GM23248 (cell line): ENCODE measurements at places on chromosomes 13 and 19. TPM values are rescaled to one million over a fixed set of nuclear protein-coding genes. Genes with fewer than 3 reads are reported as not detected.

Gene KIR2DL1
- not detected in 2 replicates for total RNA-seq

Gene GFY
- not detected in 2 replicates for total RNA-seq

Gene CDC42EP5
- 39.6 and 51.7 TPM in 2 replicates for total RNA-seq

Gene SERPINE3
- not detected in 2 replicates for total RNA-seq

Gene ADPRHL1
- total RNA-seq, result 1.4 and 2.2 TPM in 2 replicates

Gene S1PR5
- 1.8 and 3.3 TPM in 2 replicates for total RNA-seq

Gene CPT1C
- 11.7 and 16.6 TPM in 2 replicates for total RNA-seq

Gene PLPPR3
- total RNA-seq, result 0.32 TPM in 1 of 2 replicates, not detected in the other

Gene GATAD2A
- 42.7 and 52.1 TPM in 2 replicates for total RNA-seq

Gene PNMA8C
- not detected in 2 replicates for total RNA-seq

Gene EBI3
- total RNA-seq, result 0.76 TPM in 1 of 2 replicates, not detected in the other

Gene LMTK3
- 0.22 TPM in 1 of 2 replicates, not detected in the other for total RNA-seq

Gene CTXN1
- 3.5 and 9.0 TPM in 2 replicates for total RNA-seq

Gene IL11
- total RNA-seq, result 12.8 and 28.7 TPM in 2 replicates

DNA sequence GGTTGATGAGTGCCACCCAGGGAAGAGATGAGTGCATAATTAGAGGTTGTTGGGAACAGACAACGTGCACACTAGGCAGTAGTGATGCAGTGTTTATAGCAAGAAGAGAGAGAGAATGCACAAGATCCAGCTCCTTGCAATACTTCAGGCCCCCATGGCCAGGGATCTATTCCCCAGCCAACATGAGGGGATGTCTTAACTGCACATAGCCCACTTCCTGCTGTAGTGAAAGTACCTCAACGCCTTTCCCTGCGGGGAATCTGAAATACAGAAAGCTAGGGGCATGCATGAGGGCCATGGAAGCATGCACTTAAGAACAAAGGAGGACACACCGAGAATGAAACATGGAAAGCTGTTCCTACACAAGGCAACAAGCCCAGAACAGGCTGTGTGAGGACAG is 636.7 kb upstream of the GPC6 start:
- no peak for DNase-seq

- peak; percentile 47 for DNase-seq
Measured at GRCh38 chr13:20702530-20702914, 977 bp upstream of the IL17D start.

- DNase-seq, result no peak
Measured at GRCh38 chr13:100459747-100460146, 128.8 kb downstream of the GGACT start.

DNA sequence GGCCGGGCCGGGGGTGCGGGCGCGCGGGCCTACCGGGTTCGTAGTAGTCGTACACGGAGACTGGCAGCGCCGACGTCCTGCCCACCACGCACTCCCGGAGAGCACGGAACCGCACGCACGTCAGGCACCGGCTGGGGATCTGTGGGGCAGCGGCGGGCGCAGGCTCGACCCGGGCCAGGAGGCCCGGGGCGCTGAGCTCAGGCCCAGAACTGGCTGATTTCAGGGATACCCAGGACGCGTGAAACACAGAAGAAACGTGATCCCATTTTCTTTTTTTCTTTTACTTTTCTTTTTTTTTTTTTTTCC is 9.0 kb downstream of the F2RL3 start:
- DNase-seq, result peak; percentile 51

- DNase-seq, result no peak
Measured at GRCh38 chr13:99299256-99299919, 7.8 kb downstream of the GPR183 start.

- peak; percentile 16 for DNase-seq
Measured at GRCh38 chr19:35710784-35711723, 6.7 kb downstream of the ZBTB32 start.

DNA sequence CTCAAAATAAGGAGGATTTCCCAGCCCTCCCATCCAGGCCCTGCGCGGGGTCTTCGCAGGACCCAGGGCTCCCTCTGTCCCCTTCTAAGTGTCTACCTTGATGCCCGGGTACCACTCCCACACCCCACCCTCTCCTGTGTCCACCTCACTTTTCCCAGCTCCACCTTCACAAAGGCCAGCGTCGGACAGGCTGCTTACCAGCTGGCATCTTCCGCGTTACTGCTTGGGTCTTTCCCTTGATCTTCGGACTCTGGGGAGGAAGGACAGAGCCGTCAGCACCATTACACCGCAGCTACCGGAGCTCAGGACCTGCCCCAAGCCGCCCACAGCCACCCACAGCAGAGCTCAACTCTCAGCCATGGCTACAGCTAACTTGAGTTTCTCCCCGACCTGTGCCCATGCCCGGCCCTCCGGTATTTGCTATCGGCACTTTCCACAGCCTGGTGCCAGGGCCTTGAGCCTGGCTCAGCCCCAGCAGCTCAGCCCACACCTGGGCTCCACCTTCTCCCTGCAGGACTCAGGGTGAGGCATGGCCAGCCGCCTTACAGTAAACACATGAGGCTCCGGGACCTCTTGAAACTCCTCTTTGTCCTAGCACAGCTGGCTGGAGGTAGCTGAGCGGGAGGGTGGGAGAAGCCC is 3.8 kb downstream of the C13orf46 start:
- no peak for DNase-seq

DNA sequence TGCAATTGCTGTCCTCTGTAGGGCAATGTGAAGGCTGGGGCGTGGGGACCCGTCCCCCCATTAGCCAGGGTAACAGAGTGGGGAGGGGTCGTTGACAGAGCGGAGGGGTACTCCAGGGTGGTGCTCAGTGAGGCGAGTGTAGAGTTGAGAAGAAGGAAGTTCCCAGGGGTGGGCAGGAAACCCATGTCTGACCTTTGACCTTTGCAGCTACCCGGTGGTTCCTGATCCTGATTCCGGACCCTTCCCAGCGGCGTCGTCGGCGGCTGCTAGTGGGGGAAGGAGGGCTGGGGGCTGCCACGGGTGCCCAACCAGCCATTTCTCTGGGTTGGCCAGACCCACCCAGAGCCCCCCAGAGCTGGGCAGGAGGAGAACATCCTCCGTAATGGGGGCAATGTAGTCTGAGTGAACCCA is 2.1 kb upstream of the PLVAP start:
- DNase-seq, result no peak

GRCh38 chr19:27774337-27774736 is 1438.6 kb downstream of the UQCRFS1 start:
- peak; percentile 16 for DNase-seq

GRCh38 chr13:21884299-21884909 is 213.5 kb downstream of the FGF9 start:
- DNase-seq, result no peak

GRCh38 chr13:40589285-40590109 is 76.9 kb downstream of the FOXO1 start:
- peak; percentile 53 for DNase-seq

- no peak for DNase-seq
Measured at GRCh38 chr13:97658556-97658955, 224.6 kb downstream of the RAP2A start.

DNA sequence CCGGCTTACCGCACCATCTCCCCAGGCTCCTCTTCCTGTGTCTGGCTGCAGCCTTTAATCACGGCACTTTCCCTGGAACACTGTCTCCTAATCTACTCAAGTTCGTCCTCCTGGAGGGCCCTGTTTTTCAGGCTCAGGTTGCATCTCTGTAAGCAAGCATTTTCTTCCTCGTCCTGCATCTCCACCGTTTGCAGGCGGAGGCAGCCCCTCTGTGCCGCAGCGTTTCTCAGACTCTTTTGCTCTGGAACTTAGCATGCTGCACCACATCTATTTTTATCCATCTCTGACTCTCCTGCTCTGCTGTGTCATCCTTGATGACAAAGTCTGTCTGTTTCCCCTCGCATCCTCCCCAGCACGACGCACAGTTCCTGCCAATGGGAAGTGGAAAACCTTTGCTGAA is 117.5 kb downstream of the ATP8A2 start:
- peak; percentile 4 for DNase-seq

DNA sequence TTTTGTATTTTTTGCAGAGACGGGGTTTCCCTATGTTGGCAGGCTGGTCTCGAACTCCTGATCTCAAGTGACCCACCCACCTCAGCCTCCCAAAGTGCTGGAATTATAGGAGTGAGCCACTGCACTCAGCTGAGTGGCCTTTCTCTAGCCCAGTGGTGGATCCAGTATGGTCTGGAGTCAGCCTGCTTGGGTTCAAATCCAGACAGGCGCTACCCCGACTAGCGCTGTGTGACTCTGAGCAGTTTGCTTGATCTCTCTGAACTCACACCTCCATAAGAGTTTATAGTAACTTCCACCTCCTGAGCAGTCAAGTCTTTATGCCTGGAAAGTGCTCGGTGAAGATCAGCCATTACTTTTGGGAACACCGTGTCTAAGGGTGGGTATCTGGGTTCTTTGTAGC is 10.4 kb downstream of the S1PR2 start:
- no peak for DNase-seq

DNA sequence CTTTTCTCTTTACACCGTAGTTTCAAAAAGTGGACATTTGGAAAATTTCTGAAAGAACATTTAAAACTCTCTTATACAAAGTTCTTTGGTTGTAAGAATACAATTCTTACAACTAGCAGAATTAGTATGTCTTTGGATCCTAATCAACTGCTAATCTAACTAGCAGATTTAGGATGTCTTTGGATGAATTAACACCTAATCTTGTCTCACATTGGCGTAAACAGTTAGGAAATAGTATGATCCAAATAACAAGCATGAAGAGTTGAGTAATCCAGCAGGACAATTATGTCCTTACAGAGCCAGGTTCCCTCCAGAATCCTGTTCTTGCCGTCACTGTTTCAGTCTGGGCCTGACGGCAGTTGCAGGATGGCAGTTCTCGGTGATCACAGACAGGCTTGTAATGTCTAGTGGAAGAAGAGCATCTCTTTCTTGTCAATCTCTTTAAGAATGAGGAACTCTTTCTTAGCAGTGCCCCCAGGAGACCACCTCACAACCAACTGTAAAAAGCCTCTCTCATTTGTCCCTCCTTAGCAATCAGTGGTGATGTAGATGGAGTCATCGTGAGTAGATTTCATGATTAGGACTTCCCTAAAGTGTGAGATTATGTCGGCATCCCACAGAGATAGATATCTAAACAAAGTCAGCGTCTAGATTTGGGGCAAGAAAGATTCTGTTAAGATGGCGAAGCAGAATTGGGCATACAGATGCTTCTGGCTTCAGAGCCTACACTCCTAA is 5.7 kb upstream of the TNFSF13B start:
- DNase-seq, result no peak

DNA sequence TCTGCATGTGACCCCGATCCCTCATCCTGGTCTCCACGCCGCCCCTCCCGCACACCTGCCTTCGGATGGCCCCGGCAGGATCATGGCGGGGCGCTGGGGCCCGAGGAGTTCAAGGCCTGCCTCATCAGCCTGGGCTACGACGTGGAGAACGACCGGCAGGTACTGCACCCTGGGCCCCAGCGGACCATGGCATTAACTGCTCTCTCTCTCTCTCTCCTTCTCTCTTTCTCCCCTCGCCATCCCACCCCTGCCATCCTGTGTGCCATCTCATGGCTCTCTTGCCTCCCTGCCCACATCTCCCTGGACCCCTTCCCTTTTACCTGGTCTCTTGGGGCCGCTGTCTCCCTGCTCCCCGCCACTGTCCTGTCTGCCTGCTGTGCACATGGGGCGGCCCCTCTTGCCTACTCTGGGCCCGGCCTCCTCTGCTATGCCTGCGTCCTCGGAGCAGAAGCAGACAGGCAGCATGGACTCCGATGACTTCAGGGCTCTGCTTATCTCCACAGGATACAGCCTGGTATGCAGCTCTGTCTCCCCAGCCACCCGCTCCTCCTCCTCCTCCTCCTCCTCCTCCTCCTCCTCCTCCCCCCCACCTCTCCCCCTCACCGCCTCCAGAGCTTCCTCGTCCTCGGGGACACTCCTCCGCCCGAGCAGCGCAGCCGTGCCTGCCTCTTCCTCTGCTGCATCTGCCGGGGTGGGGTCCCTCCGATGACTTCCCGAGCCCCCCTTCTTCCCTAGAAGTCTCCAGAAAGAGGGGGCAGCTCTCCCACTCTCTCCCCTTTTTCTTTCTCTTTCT is 16.2 kb downstream of the CAPN12 start:
- DNase-seq, result no peak

DNA sequence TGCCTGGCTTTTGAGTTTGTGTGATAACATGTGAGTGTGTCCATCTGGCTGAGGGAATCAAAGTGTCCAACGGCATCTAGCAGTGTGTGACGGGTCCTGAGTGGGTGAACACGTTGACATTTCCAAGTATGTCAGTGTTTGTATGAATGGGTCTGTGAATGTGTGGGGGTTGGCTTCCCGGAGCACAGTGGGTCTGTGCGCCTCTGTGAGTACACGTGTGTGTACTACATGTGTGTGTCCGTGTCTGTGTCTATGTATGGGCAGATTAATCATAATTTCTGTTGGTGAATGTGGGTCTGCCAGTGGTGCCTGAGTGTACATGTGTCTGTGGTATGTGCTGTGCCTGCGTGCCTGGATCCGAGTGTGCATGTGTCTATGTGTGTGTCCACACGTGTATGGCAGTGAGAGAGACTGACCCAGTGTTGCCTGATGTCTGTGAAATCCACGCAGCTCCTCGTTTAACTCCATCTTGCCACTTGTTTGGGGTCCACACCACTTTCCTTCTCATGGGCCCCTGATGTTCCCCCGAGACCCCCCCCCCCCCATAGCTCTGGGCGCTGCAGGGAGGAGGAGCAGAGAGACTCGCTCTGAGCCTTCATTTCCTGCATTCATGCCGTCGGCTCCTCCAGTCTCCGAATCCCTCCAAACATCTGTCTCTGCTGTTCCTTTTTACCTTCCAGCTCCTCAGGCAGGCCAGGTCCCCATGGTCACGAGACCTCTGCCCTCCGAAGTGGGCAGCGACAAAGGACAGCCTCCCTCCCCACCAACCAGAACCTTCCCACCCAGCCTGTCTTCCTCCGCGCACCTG is 5.3 kb downstream of the CCDC8 start:
- DNase-seq, result no peak

DNA sequence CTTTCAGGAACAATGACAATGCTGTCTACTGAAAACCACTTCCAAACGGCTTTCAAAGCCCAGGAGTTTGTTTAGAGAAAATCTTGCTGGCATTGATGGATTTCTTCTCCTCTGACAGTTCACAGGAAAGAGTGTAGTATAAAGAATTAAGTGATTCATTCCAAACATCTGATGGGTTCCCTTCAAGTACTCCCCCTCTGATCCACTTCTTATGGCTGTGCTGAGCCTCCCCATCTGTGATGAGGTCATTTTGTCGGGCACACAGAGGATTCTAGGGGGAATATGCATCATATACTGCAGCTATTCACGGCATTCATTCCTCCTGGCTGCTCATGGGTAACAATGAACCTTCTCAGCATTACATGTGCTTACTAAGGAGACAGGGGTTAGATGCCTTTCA is 107.9 kb downstream of the RGCC start:
- peak; percentile 86 for DNase-seq

- DNase-seq, result no peak
Measured at GRCh38 chr13:25846222-25846984, 205.4 kb downstream of the SHISA2 start.

DNA sequence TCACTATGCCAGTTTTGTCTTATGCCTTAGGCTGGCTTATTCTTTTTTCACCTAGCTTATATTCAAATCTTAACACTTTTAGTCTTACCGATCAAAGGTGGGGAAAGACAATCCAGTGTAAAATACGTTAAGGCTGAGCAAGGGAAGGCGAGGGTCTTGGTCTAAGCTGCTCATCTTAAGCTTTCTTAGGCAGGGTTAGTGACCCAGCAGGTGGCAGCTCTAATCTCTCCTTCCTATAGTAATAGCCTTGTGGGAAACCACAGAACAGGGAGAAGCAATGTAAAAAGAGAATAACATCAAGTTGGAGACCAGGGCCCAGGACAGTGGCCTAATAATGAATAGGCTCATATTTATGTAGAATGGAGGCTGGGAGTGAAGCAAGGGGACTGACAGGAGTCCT is 45.9 kb downstream of the COG3 start:
- no peak for DNase-seq

GRCh38 chr13:50511877-50512341 is 331.6 kb downstream of the DLEU7 start:
- DNase-seq, result no peak
